Astrocyte of the spinal cord (primary cell): ENCODE measurements at places on chromosomes 4 and X.

DNA sequence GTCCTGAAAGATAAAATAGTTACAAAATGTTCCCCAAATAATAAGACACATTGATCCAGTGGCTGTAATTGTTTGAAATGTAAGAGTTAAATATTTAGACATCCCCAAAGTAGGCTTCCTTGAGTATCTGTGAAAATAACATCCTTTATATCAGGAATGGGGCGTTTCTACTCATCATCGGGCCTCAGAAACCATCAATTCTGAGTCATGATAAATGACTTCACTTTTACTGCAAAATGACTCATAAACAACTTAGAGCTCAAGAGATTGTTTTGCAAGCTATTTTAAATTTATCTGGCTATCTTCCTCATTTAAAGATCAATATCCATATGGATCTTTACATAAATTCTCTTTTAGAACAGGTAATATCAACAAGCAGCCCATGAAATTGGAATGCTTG, 369.4 kb upstream of the CNKSR2 start:
- DNase-seq: no peak

DNA sequence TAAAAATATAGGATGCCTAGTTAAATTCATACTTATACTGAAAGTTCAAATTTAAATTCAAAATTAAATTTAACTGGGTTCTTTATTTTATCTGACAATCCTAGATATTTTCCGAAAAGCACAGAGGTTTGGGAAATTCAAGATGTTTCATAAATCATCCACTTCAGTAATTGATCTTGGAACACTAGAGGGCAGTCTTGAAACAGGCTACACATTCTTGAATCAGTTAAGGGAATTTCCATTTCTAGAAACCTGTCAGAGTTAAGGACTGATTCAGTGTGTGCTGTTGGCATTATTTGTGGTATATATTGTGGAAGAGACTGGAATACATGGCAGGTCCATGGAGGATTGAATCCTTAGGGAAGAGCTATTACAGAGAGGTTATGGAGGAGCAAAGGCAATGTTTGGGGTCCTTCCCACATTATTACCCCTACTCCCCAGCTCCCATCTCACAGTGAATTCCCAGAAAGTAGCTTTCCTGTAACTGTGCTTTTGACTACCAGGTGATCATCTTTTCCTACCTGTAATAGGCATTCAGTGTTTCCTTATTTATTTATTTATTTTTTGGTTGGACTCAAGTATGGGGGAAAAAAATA, 92.9 kb downstream of the EGF start:
- DNase-seq: peak; percentile 67

DNA sequence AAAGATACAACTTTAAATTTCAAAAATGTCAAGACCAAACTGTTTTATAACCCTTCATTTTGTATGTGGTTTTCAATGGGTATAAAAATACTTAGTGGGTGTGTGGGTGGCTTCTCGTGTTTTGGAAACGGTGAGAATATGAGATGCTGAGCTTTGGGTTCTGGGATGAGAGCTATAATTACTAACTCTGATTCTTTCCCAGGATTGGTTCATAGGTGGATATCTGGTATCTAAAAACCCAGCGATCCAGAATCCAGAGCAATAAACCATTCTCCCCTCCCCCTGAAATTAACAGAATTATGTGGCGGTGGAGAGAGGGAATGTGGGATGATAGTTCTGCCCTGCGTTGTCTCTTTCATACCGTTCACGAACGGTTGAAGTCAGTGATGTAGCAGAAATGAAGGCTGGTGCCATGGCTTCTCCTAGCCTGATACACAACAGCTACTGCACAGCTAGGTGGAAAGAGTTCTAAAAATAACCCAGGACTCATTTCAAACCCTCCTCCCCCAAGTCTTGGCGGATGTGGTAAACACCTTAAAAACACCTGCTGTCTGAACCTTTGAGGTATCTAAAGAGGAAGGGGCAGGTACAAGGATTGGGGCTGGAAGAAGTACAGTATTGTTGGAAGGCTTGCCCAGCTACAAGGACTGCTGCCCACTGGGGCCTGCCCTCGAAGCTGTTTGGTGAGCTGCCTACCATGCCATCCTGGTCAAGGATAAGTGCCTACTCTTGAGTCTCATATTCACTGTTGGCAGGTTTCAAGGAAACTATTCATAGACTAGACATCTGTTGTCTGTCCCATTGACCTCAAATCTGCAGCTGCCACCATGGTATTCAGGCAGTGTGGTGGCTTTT, 44.5 kb downstream of the SEPTIN11 start:
- DNase-seq: no peak

- DNase-seq: no peak
Measured at GRCh38 chr4:183746305-183747229, 87.5 kb downstream of the TRAPPC11 start.

DNA sequence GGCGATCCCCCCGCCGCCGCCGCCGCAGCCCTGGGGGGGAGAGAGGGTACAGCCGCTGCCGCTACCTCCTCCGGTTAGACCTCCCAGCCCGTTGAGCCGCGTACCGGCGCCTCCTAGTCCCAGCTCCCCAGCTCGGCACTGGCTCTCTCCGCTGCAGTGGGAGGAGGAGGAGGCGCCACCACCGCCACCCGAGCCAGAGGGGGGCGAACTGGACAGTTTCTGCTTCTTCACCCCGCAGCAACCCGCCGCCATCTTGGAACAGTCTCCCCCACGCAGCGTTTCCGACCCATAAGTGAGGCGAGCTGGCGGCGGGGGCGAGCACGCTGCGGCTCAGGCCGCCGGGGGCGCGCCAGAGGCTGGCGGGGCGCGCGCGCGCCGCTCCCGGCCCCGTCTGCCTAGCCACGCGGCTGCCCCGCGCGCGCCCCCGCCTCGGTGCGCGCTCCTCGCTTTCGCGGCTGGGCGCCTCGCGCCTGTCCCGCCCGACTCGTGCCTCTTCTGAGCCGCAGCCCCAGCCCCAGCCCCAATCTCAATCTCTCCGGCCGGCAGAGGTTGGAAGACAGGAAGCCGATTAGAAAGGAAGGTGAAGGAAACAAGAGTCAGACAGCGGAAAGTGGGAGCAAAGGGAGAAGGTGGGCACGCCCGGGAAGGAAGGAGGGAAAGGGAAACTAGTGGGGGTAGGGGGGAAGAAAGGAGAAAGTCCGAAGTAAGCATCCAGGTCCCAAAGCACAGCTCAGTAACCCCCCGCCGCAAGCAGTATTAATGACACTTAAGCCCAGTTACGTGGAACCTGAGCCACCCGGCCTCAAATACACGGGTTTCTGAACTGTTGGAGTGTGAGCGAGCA, at the start of gene AMMECR1:
AMMECR1 (minus strand) TSS at position 266 of the 844 bp plus-strand sequence; CDS start at position 252, 14 bp downstream.
- DNase-seq: peak; percentile 75

DNA sequence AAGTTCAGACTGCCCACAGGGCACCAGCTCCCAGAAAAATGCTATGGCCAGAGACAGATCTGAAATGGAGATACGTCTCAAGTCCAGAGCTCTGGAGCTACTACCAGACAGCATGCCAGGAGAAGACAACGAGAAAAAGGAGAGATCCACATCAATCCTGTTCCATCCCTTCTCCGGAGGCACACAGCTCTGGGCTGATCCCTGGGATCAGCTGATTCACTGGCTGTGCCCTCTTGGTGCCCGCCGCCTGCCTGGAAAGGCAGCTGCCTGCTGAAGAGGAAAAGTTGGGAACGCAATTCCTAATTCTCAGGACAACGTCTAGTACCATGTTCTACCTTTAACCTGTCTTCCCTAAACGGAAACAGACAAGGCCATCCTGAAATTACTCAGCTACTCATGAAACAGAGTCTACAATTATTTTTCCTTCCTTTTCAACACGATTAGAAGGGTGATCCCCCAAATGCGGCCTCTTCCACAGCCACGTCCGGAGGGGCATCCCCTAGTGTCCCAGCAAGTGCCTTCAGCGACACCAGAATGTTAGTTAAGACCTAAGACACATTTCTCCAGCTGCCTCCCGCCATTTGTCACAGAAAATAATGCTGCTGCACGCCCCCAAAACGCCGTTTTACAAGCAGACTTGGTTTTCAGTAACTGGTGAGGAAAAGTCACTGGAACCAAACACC, 2.4 kb downstream of the ZFYVE28 start:
- no peak for DNase-seq

GRCh38 chrX:31708116-31708515, 636.3 kb upstream of the FTHL17 start:
- DNase-seq: peak; percentile 15

DNA sequence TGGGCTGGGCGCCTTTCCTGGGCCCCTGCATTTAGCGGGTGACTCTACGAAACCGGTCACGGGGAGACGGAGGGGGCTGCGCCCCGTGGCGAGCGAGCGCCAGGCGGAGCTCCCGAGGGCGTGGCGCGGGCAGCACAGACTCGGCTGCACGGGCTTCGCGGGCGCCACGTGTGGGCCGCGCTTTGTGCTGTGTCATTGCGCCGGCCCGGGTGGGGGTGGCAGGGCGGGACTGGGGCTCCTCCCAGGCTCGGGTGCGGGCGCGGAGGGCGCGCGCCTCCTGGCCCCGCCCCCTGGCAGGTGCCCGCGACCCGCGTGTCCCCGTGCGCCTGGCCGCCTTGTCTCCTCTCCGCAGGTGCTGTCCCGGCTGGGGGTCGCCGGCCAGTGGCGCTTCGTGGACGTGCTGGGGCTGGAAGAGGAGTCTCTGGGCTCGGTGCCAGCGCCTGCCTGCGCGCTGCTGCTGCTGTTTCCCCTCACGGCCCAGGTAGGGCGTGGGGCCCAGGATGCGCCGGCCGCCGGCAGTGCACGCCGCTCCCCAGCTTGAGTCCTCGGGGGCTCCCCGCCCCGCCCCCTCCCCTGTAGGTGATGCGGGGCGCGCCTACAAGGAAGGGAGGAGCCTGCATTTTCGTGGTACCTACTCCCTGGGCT, 651 bp downstream of the UCHL1 start:
- peak; percentile 48 for DNase-seq

- DNase-seq: no peak
Measured at GRCh38 chr4:71772592-71772991, 11.3 kb downstream of the GC start.

GRCh38 chr4:33930497-33930896, 2313.8 kb downstream of the ARAP2 start:
- peak; percentile 37 for DNase-seq

- no peak for DNase-seq
Measured at GRCh38 chr4:13527192-13527980, 16.9 kb downstream of the NKX3-2 start.
